ENCODE measurements at places on chromosomes 6 and 20. TPM values are rescaled to one million over a fixed set of nuclear protein-coding genes. Genes with fewer than 3 reads are reported as not detected.

GRCh38 chr6:82074556-82074955 lies 173.0 kb downstream of the IBTK start:
- DNase-seq = no peak

TMEM74B gene
- total RNA-seq = 0.47 TPM

DNA sequence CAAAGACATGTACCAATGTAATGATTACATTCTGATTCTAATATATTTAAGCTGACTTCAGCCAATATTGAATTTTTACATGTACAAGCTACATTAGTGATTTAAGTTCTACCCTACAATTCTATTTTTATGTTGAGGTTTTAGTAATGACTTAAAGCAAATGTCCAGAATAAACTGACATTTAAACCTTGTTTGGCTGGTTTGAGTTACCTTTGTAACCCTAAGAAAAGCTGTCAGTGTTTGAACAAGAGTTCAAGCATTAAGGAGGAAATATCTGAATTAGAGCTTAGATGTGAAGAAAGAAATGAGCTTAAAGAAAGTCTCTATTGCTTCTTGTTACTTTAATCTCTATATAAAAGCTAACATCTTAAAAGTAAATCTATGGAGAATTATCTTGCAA lies 710.6 kb upstream of the EPHA7 start:
- DNase-seq = no peak

SMIM8 gene
- total RNA-seq = 8.3 TPM

DNA sequence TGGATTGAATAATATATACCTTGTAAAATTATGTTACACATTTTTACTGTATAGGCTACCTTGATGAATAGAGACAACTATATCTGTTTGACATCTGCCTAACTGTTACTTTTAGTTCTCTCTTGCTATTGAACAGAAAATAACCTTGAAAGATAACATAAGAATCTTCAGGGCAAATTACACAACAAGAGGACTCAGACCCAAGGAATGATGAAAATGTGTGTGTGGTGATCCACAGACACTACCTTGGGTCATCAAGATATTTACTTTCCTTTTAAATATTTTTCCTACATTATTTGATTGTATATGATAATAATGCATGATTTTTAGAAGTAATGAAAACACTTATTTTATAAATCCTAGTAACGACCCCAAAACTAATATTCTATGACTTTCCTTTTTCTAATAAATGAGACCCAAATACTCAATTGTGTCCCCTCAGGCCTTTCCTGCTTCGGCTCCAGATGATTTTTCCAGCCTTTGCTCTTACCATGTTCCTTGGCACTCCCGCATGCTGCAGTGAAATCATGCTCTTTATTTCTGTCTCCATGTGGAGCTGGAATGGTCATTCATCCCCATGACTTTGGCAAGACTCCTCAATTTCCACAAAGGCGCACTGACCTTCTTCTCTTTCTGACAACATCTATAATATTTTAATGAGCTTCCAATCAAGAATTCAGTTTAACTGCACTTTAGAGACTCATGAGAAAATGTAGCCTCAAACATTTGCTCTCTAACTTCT lies 187.6 kb downstream of the EPM2A start:
- DNase-seq = no peak

GRCh38 chr20:59718751-59719150 lies 114.4 kb downstream of the PHACTR3 start:
- no peak for DNase-seq

DNA sequence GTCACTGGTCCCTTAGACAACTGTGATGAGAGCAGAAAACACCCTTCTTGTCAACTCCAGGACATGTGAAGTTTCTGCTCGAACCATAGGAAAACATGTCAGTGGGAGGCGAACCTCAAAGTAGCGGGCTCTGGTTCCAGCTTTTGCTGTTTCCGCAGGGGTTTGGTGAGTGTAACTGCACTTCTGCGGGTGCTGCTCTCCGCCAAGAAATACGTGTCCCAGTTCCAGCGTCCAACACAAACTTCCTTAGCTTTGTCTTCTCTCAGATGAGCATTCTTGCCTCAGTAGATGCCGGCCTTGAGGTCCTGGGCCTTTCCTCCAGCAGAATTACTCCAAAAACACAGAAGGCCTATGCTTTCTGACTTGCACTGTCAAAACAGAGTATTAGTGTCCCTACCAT lies 156.3 kb downstream of the FNDC1 start:
- DNase-seq = no peak

EBF4 gene
- total RNA-seq = 2.9 TPM

OTOR gene
- 0.19 TPM for total RNA-seq

DNA sequence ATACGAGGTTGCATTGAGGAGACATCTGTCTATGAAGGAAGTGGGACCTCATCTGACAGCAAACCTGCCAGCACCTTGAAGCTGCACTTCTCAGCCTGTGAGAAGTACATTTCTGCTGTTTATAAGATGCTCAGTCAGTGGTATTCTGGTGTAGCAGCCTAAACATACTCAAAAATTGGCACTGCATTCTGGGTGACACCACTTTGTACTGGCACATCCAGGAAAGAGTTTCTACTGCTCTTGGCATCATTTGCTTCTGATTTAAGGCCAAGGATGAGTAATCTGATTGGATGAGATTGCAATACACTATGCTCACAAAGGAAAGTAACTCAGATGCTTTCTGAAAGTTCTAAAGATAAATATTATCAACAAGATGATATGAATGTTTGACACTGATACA lies 275.4 kb upstream of the TFAP2D start:
- DNase-seq = no peak

PRSS35 gene
- 1.7 TPM for total RNA-seq

DNA sequence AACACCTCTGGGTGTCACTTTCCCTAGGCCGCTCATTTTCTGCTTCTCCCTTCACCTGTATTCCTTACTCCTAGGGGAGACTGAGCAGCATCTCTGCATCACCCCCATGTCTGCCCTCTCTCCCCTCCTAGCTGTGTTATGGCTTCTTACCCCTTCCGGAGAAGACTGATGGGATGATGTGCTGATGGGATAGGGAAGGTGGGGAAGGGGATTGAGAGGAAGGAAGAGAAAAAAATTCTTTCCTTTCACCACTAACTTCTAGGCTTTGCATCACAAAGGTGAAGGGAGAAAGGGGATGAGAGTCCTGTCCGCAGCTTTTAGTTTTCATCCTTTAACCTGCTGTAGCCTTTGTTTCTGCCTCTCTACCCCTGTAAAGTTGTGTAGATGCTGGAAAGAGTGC lies 26.7 kb downstream of the AKAP7 start:
- no peak for DNase-seq
